Stimulated activated CD4-positive, alpha-beta T cell treated with anti-CD3 and anti-CD28 coated beads, Interleukin-1b, Interleukin-23, amount 100 ng/mL, for 1 hour (primary cell): ENCODE measurements at places on chromosomes 3 and 15.

- DNase-seq = no peak
These were observed 171.4 kb downstream of the CACNA1D start for GRCh38 chr3:53665608-53666425.

DNA sequence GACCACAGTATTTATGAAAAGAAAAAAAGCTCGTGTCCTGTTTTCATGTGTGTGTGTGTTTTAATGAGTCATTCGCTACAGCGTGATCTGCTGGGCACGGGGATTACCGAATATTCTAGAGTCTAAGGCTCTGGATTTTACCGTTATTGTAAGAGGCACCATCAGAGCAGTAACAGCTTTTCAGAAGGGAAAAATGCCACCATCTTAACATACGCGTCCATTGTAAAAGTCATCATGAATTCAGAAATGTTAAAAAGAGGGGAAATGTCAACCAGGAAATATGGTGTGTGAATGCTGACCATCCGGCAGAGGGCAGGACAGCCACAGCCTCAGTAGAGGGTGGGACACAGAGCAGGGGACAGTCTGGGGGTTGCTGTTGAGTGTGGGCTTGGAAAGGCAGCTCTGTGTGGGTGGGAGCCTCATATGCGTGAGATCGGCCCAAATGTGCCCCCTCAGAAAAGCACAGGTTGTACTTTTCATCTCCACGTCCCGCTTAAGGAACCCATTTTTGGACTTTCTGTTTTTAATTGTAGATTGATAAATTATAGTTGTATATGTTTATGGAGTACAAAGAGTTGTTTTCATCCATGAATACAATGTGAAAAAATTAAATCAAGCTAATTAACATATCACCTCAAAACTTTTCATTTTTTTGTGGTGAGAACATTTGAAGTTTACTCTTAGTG, 69.6 kb downstream of the ASB7 start:
- DNase-seq = no peak

GRCh38 chr15:73538563-73539211, 94.5 kb downstream of the NPTN start:
- DNase-seq = no peak

- DNase-seq = no peak
These were observed 533.5 kb downstream of the NAALADL2 start for GRCh38 chr3:175392653-175393052.

DNA sequence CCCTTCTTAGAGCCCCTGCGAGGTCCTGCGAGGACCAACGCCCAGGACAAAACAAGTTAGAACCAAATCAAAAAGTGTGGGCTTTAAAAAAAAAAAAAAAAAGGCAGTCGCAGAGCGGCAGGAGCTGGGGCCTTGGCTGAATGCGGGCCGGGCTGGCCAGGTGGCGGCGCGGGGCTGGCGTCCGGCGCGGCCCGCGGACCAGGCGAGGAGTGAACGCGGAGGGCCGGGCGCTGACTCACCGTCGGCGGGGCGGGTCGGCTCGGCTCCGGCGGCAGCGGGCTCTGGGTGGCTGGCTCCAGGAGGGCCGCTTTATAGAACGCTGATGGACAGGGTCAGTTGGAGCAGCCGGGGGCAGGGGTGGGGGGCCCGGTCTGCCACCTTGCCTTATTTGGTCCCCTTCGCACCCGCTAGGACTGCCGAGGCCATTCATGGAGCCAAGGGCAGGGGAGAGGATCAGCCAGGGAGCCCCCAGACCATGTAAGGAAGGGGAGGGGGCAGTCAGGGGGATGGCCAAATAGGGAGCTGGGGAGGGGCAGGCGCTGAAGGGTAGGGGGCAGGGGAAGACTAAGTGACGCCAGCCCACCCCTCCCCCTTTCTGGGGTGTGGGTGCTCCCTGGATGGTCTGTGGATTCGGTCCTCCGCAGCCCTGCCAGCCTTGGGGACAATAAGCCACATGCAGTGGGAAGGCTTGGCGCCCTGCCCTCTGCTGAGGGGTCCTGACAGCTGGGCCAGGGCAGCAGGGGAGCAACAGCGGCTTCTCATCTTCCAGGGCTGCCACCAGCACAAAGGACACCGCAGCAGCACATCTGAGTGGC, at the start of gene ACTC1:
ACTC1 (minus strand) TSS at position 283 of the 815 bp plus-strand sequence. CDS start 741 bp downstream, outside the sequence.
- DNase-seq = no peak
